ENCODE measurements at places on chromosomes 4 and X.

GRCh38 chr4:26377328-26378311, 56.8 kb downstream of the RBPJ start:
- peak; percentile 8 for DNase-seq

- DNase-seq = no peak
These were observed 918.7 kb upstream of the POU3F4 start for GRCh38 chrX:82589410-82589809.

- DNase-seq = no peak
These were observed 109.8 kb upstream of the ATP6AP2 start for GRCh38 chrX:40470830-40471429.

DNA sequence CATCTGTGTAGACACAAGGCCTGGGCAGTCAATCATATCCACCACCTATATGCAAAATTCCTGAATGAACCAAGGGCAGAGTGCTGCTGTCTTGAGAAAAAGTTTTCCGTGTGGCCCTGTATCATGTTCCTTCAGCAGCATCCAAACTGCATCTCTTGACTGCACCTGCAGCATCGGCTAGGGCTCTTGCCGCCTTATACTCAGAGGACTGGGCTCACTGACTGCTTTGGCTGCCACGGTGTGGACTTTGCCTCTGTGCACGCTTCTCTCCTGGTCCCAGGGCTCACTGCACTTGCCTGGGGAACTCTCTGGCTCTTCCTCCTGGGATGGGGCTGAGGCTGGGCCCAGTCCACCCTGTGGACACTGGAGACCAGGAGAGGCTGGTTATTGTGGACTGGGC, 39.5 kb upstream of the STS start:
- no peak for DNase-seq

DNA sequence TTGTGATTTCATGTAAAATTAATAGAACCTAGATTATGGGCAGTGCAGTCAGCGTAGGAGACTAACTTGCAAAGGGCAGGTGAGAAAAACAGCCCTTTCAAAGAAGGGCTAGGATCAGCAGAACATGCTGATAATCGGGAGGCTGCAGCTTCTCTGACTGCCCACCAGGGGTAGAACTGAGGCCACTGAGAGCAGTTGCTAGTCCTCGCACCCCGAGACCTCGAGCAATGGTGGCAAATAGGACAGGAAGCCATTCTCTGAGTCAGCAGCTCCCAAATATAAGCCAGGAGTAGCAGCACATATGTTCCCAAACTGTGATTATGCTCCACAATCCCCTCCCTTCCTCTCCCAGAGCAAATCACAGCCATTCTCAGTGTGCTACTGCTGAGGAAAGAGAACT, 186.5 kb downstream of the MSL3 start:
- peak; percentile 19 for DNase-seq
